ENCODE measurements at places on chromosomes 6 and 20.

- no peak for DNase-seq
These were observed 143.3 kb downstream of the CD83 start for GRCh38 chr6:14260839-14261238.

GRCh38 chr6:1697688-1698351 lies 88.1 kb downstream of the FOXC1 start:
- DNase-seq, result no peak

DNA sequence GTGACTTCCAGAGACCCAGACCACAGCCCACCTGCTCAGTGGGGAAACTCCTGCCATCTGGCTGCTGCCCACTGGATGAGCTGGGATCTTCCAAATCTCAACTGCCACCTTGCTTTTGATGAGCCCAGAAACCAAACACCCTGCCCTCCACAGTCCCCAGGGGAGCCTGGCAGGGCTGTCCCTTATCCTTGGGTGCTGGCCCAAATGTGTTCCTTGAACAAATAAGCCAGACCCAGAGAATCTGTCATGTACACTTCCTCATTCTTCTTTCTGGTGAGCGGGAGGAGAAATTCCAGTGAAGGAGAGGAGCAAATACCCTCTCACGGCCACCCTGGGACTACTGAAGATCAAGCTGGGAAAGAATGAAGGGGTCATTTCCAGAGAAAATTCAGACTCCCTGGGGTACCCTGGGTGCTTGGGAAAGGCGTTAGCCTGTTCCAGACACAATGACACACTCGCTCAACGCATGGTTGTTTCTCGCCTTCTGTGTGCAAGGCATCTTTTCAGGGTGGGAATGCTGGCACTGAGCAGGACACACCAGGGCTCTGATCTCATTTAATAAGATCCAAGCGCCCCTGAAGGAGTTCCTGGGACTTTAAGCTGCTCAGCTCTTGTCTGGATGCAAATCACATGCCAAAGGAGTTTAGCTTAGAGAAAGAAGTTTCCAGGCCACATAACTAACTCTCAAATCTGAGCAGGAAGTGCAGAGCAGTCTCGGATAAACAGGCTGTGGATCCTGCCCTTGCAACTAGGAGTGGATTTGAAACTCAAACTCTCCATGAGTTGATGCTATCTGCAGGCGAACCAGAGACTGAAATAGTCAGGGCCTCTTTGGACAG lies 38.5 kb downstream of the PXDC1 start:
- no peak for DNase-seq

DNA sequence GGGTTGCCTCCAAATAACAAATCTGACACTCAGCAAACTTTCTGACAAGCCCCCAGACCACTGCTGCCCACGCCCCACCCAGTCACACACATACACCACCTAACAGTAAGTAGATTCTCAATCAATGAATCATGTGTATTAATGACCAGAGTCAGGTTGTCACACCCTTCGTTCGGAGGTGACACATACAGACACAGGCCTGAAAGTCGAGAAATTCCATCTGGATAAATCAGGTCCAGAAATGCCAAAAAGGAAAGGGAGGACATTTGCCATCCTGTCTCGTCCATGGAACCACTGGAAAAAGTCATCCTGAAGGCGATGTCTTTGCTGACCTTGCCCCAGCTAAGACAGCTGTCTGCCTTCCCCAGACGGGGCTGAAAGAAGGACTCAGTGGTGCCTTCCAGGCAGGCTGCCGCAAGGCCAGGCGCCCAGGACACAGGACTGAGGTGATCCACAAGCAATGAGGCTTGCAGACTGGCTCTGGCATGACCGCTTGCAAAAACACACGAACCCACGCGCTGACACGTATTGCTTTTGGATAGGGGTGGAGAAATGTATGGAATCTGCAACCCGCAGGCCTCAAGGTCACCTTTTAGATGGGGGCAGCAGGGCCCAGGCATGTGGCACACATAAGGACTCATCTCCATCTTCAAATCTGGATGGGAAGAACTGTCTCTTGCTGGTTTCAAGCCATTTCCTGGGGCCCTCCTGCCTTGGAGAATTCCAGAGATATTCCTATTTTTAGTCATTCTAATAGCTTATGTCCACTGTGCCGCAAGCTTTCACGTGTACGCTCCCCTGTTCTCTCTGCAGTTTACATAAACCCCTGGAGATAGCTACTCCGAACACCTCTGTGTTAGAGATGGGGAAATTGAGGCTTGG lies 9.0 kb downstream of the NFATC2 start:
- DNase-seq, result peak; percentile 31

GRCh38 chr20:18738055-18738454 lies 75.5 kb upstream of the SCP2D1 start:
- DNase-seq, result peak; percentile 65

DNA sequence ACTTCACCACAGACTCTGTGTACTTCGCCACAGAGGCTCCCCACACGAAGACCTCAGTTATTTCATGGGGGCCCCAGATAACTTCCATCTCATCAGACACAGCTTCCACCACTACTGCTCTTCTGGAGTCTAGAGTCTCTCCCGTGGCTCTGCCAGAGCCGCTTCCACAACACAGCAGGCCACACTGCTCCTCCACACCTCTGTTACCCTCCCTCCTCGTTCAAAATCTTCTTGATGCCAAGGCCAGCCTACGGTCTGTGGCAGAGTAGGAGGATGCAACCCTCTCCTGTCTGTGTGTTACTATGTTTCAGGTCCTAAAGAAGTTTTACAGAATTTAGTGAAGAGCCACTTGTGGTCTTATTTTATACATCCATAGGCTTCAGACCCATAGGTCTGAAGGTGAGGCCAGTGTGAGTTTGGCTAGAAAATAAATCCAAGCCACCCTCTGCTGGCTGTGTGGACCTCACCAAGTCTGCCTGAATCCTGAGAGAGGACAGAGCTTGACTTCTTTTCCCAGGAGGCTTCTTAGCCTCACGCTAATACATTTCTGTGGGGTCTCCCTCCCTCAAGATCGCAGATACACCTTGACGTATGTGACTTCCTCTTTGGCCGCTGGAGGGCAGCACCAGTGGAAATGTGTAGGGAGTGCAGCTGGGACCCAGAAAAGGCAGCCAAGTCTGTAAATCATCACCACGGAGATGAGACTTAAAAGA lies 197.7 kb downstream of the FAXC start:
- DNase-seq, result peak; percentile 10

GRCh38 chr6:99016355-99016754 lies 68.6 kb upstream of the FBXL4 start:
- DNase-seq, result no peak

DNA sequence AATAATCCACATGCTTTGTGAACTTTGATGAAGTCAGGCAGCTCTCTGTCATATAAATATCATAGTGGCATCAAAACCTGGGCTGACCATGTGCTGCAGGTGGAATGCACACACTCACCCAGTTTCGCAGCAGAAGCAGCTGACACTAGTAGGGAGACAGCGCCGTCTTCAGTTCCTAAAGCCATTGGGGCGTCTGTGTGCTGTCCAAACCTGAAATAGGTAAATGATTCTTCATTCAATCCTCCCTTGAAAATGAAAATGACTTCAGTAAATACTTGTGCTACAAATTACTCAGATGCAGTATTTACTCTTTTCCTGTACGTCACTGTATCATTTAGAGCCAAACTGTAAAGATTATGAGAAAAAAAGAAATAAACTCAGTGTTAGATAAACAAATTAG lies 127.5 kb downstream of the EYA4 start:
- DNase-seq, result no peak

- no peak for DNase-seq
These were observed 151.8 kb downstream of the ZFP64 start for GRCh38 chr20:52039790-52040189.

DNA sequence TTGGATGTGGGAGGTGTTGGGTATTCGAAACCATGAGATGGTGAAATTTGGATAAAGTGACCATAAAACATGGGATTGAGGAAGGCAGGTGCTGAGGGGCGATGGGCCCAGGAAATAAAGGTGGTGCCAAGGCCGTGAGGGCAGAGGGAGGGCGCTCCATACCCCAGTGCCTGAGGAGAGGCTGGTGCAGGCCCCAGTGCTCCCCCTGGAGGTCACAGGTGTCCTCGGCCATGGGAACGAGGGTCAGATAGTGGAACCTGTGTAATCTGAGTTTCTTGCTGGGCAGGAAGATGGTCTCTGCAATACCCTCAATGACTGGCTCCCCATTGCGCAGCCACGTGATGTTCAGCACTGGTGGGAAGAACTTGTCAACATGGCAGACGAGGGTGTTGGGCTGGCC lies 16.2 kb downstream of the HLA-DPB1 start:
- peak; percentile 40 for DNase-seq

DNA sequence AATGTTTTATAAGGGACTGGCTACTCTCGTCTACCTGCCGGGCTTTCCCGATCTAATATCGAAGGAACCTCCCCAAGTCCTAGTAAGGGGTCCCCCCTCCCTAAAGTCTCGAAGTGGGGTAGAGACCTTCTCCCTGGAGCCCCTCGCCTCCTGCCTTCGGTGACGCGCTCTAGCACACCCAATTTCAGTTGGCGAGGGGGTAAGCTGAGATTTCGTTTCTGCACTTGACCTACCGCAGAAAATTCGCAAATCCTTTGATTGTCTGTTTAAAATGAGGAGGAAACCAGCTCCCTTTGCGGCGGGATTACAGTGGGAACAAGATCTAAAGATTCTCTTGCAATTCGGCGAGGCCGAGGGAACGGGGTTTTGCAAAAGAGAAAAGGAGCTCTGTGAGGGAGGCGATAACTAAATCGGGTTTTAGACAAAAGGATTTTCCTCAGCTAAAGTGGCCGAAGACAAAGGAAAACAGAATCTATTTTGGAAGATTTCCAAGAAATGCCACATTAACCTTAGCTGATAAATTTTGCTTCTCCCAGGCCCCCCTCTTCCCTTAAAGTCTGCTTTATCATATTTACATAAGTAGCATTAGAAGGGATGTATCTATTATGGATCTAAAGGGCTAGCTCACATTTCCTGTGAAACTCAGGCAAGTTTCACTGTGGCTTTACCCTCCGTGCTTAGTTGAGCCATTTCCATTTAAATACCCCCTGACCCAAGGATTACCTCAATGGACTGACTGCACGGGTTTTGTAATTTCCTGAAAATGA lies 8.4 kb downstream of the SIM1 start:
- no peak for DNase-seq

DNA sequence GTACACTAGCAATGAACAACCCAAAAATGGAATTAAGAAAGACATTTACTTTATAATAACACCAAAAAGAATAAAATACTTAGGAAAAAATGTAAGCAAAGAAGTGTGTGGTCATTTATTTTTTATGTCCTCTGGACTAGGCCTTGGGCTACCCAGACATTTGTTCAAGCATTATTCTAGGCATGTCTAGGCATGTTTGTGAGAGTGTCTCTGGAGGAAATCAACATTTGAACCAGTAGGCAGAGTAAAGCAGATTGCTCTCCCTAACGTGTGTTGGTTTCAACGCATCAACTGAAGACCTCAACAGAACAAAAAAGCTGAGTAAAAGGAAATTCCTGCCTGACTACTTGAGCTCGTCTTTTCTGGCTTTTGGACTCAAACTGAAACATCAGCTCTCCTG lies 84.5 kb downstream of the ANKEF1 start:
- no peak for DNase-seq

DNA sequence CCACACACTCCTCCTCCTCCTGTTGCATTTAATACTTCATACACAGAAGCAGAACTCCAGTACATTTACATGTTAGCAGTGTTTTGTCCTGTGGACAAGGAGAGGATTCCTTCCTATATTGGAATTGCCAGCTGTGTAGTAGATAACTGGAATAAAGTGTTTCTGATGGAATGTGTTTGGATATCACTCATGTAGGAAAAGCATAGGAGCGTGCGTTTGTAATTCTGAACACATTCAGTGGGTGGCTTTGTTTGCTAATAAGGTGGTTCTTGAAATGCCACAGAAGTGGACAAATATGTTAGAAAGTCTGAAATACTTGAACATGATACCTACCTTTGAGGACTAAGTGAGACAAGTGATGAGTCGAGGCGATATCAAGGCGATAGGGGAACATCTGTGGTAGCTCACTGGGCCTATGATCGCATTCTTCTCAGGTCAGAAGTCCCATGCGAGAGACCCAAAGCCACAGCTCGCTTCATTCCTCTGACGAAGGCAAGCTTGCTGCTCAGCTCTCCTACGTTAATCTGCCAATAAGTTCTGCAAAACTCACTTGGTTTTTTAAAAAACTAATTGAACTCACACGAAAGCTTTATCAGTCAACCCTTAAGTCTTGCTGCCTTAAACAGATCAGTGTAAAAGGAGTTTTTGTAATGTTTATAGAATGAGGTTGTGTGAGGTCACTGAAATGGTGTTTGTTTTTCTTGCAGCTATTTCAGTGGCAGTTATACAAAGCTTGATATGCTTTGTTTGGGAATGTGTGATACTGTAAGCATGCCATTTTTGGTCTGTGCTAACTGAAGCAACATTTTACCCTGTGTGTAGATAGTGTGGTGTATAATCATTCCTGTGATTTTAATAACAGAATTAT lies 159.9 kb downstream of the SOX4 start:
- DNase-seq, result no peak

- no peak for DNase-seq
These were observed 258.1 kb downstream of the UTRN start for GRCh38 chr6:144543006-144543871.

DNA sequence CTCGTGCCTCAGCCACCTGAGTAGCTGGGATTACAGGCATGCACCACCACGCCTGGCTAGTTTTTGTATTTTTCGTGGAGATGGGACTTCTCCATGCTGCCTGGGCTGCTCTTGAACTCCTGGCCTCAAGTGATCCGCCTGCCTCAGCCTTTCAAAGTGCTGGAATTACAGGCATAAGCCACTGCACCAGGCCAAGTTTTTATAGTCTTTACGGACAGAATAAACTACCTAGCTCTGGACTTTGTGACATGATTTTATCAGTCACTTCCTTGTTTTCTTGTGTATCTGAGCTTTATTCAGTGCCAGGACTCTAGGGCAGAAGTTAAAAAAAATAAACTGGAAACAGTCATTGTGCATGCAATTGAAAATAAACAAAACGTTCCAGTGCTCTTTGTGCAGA lies 46.7 kb upstream of the RALGAPA2 start:
- DNase-seq, result no peak

GRCh38 chr20:237929-238328 lies 10.9 kb downstream of the DEFB129 start:
- DNase-seq, result no peak

- no peak for DNase-seq
These were observed 56.0 kb downstream of the MDN1 start for GRCh38 chr6:89763550-89763949.

Measured in CD4-positive, alpha-beta T cell treated with Interleukin-4 for 4 hours (primary cell).